Epithelial cell of alveolus of lung (primary cell): ENCODE measurements at places on chromosomes 11 and 22. TPM values are rescaled to one million over a fixed set of nuclear protein-coding genes. Genes with fewer than 3 reads are reported as not detected.

The INS gene
- not detected in 2 replicates for total RNA-seq

The SMDT1 gene
- total RNA-seq = 3.2 and 8.3 TPM in 2 replicates

The CNIH2 gene
- total RNA-seq = 0.26 and 1.1 TPM in 2 replicates

The CABP2 gene
- total RNA-seq = not detected in 2 replicates

The SPTY2D1 gene
- total RNA-seq = 14.2 and 19.7 TPM in 2 replicates

The GLB1L3 gene
- total RNA-seq = not detected in 2 replicates

The CPT1B gene
- 0.52 and 3.8 TPM in 2 replicates for total RNA-seq

The VPREB3 gene
- not detected in 2 replicates for total RNA-seq

The HOATZ gene
- under 0.01 TPM in 1 of 2 replicates, not detected in the other for total RNA-seq

The CBX6 gene
- total RNA-seq = 51.2 and 56.5 TPM in 2 replicates

The ZNF280B gene
- 0.72 and 1.8 TPM in 2 replicates for total RNA-seq

The HPX gene
- 1.4 TPM in 1 of 2 replicates, not detected in the other for total RNA-seq

The LDHA gene
- 944 and 955 TPM in 2 replicates for total RNA-seq

The ZNF215 gene
- 0.80 and 3.0 TPM in 2 replicates for total RNA-seq
